RPMI8226 (cell line): ENCODE measurements at places on chromosomes 12 and 14.
A peak's percentile ranks its signal among the peaks of the same experiment; 100 is the strongest.

- peak; percentile 14 for DNase-seq
Observed at GRCh38 chr12:85920324-85920947, 46.3 kb downstream of the NTS start.

GRCh38 chr12:94689002-94689645 is 38.8 kb upstream of the TMCC3 start:
- no peak for DNase-seq

DNA sequence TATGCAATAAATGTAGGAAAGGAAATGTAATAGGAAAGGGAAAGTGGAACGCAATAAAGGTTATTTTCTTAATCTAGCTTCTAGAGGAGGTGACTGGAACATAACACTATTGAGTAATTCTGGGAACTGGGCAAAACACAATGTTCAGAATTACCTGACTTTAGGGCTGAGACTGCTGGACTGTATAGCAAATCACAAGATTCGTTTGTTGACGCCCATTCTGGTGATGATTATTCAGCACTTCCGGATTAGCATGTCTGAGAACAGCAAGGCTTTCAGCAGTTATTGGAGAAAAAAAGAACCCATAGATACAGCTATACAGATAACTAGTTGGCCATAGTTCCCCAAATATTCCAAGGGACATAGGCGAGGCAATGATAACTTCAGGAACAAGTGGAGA is 2.3 kb upstream of the KLRD1 start:
- peak; percentile 27 for DNase-seq

DNA sequence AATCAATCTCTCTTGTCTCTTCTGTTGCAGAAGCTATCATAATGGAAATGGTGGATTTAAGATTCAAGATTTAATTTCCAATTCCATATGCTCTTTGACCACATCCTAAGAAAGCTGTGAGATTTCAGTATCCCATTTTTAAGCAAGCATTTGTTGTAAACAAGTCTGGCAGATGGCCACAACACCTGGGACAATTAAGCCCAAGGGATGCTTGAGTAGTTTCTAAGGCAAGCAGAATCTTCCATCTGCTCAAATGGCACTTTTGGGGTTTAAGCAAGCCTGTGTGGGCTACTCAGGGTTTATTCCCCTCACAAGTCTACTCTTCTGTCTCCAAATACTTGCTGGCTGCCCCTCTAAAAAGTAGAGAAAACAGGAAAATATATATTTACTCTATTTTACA is 304.7 kb upstream of the SYT1 start:
- DNase-seq: no peak

- no peak for DNase-seq
Observed at GRCh38 chr12:53887006-53887405, 51.6 kb upstream of the HOXC13 start.

- DNase-seq: no peak
Observed at GRCh38 chr14:81633496-81633895, 99.8 kb upstream of the SEL1L start.

GRCh38 chr14:33674927-33675326 is 275.9 kb downstream of the EGLN3 start:
- DNase-seq: no peak

DNA sequence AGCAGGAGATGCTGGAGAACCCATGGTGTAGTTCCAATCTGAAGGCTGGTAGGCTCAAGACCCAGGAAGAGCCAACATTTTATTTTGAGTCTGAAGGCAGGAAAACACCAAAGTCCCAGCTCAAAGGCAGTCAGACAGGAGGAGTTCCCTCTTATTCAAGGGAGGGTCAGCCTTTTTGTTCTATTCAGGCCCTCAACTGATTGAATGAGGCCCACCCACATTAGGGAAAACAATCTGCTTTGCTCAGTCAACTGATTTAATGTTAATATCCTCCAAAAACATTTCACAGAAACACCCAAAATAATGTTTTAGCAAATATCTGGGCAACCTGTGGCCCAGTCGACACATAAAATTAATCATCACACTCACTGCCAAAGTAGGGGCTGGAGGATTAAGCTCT is 130.8 kb downstream of the LMNTD1 start:
- DNase-seq: no peak

GRCh38 chr12:95805864-95806671 is 15.5 kb upstream of the NTN4 start:
- DNase-seq: no peak

- DNase-seq: no peak
Observed at GRCh38 chr12:15244341-15244740, 23.1 kb upstream of the RERG start.

DNA sequence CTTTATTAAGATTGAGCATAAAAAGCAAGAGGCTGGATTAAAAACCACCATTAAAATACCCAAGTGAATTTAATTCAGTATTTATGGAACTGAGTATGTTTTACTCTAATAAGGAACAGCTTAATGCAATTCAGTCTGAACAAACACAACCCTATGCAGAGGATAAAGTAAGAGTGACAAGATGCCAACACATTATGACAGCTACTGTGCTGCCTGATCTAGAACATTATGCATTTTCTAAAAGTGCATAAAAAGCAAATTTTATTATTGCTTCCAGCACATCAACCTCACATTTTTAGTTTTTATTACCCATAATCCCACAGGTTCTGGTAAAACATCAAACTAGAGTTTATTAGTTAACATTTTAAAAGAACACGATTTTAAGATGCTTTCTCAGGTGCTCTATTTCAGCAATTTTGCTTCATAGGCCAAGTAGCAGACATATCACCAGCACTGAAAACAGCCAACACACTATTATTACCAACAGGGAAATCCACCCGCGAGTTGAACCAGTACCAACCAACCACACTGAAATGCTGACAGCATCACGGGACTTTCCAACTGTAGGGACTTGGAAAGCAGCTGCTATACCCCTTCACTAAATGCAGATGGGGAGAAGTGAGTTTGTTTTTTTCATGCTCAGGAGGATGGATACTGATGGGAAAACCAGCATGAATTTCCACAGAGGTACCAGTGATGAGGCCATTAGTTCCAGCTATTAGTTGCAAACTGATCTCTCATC is 372.1 kb downstream of the KCNH5 start:
- DNase-seq: no peak

DNA sequence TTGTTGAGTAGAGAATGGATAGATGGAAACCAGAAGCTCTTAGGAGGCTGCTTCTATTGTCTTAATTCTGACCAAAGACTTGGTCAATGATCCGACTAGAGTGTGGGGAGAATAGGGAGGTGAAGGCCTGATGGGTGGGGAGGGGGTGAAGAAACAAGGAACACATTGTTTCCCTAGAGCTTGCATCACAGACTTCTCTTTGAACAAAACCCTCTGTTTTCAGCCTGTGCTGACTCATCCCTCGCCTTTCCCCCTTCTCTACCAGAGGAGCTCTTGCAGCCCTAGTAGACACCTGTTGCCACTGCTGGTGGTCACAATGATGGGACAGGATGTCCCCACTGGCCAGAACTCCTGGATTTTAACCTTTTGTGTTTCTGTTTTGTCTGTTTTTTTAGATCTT is 46.8 kb upstream of the CISTR start:
- no peak for DNase-seq

DNA sequence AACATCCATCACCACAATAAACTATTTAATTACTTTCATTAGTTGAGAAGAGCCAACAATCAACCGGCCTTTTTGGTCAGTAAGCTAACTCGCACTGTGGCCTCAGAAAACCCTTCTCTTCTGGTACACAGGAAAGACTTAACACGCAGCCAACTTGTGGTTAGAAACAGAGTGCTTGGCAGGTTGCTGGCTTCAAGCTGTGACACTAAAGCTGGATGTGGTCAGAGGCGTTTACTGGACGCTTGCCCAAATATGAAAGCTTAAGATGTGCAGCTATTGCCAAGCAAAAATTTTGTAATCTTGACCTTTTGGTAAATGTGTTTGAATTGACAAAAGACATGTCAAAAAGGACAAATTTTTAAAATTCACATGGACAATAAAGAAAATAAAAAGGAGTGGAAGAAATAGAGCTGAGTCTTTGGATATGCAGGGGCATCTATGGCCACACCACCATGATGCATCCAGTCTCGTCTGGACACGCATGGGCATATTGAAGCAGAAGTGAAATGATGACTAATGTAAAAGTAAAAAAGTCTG is 2.6 kb upstream of the KLRK1 start:
- DNase-seq: peak; percentile 90

GRCh38 chr14:70884595-70885342 is 22.5 kb upstream of the PCNX1 start:
- DNase-seq: no peak

- DNase-seq: no peak
Observed at GRCh38 chr12:74488134-74488533, 49.5 kb upstream of the ATXN7L3B start.

- DNase-seq: no peak
Observed at GRCh38 chr12:69405566-69405865, 46.0 kb downstream of the YEATS4 start.

- DNase-seq: no peak
Observed at GRCh38 chr14:47826809-47827208, 151.4 kb upstream of the MDGA2 start.

GRCh38 chr12:47744005-47744651 is 14.6 kb downstream of the RAPGEF3 start:
- DNase-seq: peak; percentile 76

- DNase-seq: no peak
Observed at GRCh38 chr12:6438345-6438744, 6.4 kb upstream of the CD27 start.

- DNase-seq: no peak
Observed at GRCh38 chr14:20971705-20972021, 16.4 kb downstream of the RNASE2 start.
